Fibroblast of villous mesenchyme (primary cell): ENCODE measurements at places on chromosomes 2 and 18.

- DNase-seq = no peak
Measured at GRCh38 chr2:152615177-152615576, 102.1 kb downstream of the PRPF40A start.

DNA sequence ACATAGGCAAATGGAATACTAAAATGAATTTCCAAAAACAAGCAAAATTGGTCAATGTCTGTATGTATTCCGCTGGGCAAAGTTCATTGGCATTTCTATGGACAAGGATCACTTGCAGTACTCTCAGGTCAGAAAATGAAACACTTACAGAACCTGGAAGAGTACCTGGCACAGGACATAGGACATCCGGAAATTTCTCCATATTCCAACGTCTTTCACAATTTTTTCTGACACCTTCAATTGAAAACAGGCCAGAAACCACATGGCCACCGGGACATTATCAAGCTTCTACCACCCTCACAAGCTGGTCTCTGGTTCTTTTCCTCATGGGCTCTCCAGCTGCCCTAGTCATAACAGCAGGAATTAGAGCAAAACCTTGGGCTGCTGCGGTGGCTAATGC is 96.9 kb upstream of the MSH6 start:
- DNase-seq = no peak

GRCh38 chr18:2641638-2642037 is 13.9 kb upstream of the SMCHD1 start:
- DNase-seq = peak; percentile 61

GRCh38 chr2:236646441-236646840 is 76.8 kb downstream of the ACKR3 start:
- no peak for DNase-seq

DNA sequence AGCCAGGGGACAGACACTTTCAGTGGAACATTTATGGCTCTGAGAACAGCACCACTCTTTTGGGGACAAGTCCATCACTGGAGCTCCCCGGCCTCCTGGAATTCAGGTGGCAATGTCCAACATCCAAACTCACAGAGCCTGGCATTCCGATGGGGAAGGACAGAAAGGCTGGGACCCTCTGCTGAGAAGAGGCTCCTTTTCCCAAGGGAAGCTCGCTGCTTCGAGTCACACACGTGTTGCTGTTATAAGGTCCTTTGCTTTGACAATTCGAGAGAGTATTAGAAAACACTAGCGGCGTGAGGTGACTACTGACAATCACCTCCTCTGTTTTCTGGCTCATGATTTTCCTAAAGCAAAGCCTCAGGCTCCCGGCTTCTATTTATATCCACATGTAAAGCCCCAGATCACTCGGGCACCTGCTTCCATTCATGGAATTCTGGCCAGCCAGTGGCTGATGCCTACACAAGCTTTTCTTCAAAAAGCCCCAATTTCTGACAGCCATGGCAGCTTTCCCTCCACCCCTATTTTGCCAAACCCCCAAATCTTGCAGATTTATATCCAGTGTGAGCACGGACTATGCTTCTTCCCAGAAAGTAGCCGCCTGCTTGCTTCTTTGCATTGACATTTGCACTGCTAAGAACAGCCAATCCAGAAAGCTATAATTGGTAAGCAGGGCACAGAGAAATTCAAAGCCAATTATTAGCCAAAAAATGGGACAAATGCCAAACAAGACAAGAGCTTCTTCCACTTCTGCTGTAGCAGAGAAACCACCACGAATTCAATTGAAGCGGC is 67.3 kb downstream of the NDUFA10 start:
- DNase-seq = no peak

DNA sequence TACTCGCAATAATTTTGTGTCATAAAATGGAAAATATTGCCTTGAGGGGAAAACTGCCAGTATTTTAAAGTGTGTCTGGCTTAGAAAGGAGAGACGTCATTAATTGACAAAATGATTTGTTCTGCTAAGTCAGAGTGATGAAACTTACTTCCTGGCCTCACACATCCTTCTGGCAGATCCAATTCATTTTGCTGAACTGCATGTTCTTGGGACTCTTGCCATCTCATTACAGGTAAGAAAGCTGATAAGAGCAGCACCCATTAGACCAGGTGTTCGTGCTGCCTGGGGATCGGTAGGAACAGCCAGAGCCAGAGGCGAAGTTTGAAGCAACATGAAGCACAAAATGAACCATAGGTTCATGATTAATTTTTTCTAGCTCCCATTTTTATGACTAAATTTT is 38.0 kb downstream of the KCNE4 start:
- no peak for DNase-seq

GRCh38 chr2:143121957-143122356 is 7.3 kb upstream of the ARHGAP15 start:
- no peak for DNase-seq

DNA sequence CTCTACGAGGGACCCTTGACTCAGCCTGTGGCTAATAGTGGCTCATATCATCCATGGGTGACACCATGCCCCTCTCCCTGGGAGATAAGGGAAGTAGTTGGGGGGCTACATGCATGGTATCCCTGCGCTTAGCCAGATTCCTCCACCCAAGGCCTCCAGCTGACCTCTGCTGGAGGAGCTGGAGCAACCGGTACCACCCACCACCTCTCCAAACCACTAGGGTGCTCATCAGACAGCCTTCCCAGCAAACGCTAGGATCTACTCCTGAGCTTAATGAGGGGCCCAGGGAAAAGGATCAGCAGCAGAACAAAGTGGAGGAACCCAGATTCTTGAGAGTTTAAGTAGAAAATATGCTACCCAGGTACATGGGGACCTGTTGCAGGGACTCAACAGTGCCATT is 75.9 kb upstream of the CAPN13 start:
- no peak for DNase-seq

DNA sequence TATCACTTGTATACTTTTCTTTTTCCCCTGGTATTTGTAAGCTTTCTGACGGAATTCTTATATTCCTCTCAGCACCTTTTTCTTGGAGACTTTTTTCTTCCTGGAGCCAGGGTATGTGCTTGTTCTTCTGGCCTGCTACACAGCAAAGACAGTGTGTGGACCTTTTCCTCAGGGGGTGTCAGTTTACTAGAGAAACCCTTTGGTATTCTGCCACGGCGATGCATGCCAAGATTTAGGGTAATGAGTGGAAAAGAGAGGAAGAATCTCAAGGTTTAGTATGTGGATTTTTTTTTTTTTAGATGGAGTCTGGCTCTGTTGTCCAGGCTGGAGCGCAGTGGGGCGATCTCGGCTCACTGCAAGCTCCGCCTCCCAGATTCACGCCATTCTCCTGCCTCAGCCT is 152.2 kb downstream of the PHLPP1 start:
- no peak for DNase-seq

DNA sequence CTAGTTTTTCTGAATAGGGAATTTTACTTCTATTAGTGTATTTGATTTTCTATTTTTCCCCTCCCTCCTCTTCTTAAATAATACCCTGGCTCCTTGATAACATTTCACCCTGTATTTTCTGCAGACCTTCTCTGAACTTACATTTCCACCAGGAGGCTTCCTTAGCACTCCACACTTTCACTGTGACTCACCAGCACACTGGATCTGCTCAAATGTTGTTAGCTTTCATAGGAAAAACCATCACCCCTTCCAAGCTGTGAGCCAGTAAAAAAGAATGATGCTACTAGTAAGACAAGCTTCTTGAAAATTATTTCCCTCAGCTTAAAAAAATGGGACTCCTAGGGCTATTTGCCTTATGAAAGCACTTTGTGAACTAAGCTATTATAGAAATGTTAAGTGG is 16.1 kb downstream of the SUPT7L start:
- no peak for DNase-seq

DNA sequence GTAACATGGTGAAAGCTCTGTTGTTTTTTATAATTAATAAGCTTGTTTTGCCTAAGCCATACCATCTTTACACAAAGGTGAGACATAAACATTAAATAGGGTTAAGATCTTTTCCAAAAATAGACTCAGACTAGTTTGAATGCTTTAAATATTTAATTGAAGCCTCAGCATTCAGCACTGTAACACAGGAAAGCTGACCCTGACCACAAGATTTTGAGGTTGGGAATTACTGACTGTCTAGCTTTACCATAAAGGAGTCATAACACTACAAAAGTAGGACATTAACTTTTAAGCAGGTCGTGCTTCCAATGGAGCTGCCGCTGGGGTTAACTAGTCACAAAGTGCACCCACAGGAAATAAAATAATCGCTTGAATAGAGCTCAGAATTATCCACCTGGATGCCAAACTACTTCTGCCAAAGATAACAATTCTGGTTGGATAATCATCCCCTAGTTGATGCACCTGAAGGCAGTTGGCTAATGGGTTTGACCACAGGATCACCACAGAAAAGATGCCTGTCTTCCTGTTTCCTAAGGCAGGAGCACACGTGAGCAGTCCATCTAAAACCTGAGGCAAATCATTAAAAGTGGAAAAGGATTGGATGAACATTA is 106.2 kb downstream of the COBLL1 start:
- no peak for DNase-seq

DNA sequence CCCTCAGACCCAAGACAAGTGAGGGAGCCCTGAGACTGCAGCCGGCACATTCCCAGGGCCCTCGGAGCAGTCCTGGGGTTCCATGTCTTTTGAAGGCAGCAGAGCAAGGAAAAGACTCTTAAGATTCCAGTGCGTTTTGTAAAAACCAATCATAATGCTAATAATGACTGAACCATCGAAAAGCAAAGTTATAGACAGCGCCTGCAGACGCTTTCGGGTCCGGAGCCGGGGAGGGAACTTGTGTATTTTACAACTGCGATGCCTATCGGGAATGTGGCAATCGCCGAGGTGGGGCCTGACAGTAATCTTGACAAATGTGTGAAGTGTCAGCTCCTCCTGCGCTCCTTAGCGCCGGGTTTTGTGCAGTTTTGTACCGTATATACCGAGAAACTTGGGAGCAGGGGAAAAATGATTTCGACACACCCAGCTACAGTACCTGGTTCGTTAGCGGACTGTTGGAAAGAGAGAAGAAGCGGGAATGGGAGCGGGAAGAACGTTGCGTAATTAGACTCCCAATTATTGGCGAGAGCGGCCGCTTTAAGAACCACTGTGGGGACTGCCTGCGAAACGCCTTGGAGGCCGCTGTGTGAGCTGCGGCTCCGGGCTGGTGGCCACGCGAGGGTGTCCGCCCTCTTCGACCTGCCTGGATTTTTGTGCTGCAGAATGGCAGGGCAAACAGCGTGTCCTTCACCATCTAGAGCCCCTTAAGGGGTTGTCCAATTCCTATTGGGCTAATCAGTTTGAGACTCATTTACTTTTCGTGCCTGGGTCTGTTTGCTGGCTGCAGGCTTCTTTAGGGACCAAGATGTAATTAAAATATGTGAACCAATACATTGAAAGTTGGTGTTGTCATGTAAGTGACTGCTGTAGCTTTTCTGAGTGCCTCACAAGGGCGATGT is 2.4 kb downstream of the EPAS1 start:
- peak; percentile 93 for DNase-seq

DNA sequence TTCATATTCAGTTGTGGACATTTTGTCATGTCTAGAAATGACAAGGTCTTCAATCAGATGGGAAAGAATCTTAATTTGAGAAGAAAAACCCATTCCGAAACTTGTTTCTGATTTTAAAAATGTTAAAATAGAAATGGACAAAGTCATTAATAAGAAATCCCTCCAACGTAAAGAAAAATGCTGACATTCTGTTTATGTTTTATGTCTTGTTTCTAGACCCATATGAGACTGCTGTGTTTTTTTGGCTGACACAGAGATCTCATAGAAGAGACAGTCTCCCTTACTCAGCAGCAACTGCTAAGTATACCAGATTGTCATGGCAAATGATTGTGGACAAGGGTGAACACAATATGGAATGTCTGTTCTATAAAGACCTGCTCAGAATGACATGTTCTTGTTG is 538.5 kb downstream of the ZEB2 start:
- no peak for DNase-seq

- no peak for DNase-seq
Measured at GRCh38 chr18:38241216-38241615, 675.6 kb upstream of the CELF4 start.

DNA sequence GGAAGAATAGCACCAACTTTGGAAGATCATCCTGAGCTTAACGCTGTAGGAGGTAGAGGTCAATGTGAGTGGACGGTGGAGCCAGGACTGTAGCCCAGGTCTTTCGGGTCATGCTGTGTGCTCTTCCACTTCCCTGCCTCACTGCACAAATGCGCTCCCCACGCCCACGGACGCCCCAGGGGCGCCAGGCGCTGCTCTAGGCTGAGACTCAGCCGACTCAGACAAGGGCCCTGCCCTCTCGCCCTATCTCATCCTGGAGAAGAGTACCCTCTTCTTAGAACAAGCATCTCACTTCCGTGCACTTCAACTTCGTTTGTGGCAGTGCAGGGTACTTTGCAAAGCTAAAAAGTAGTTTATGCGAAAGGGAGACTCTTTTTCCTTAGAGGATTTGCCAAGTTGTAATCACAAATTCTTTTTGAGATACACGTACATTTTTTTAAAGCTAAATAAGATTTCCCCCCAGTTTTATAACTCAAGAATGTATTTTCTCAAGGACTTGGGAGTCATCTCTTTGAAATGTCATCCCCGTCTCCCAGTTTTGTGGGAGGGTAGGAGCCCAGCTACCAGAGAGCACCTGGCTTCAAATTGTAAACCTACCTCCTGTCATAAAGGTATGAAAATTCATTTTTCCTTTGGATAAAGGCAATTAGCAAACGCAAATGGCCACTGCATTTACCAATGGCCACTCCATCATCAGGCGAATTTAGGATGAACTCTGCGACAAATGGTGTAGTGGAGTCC is 1.2 kb upstream of the PRELID3A start:
- no peak for DNase-seq

- DNase-seq = no peak
Measured at GRCh38 chr2:88058191-88058590, 2.6 kb upstream of the KRCC1 start.

DNA sequence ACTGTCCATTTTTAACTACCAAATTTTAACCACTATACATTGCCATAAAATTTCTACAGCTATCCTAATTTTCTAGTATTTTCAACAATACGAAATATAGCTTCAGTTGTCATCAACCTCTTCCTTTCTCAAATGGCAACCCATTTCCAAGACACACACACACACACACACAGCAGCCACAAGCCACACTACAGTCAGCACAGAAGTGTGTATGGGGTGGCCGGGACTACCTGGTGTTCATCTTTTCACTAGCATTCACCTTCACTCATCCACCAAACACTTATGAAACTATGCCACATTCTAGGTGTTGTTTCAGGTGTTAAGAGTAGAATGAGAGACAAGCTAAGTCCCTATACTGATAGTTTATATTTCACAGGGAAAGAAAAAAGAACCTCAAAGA is 62.9 kb downstream of the EIF2AK3 start:
- DNase-seq = no peak

DNA sequence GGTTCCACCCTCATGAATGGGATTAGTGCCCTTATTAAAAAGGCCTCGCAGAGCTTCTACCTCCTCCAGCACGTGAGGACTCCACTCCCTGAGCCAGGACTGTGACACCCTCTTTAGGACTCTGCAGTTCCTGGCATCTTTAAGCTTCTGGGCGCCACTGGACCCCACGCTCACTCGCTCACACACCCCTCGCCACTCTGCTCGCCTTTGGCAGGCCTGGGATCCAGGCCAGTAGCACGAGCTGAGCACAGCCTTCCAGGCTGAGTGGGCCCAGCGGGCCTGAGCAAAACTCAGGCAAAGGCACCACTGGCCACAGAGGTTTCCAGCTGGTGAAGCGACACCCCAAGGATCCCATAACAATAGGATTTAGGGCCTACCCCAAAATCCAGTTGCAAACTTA is 107.9 kb upstream of the GPC1 start:
- no peak for DNase-seq

- DNase-seq = peak; percentile 37
Measured at GRCh38 chr2:67046591-67046990, 350.5 kb upstream of the ETAA1 start.
